ENCODE measurements at places on chromosomes 7 and 10.
A peak's percentile ranks its signal among the peaks of the same experiment; 100 is the strongest.

DNA sequence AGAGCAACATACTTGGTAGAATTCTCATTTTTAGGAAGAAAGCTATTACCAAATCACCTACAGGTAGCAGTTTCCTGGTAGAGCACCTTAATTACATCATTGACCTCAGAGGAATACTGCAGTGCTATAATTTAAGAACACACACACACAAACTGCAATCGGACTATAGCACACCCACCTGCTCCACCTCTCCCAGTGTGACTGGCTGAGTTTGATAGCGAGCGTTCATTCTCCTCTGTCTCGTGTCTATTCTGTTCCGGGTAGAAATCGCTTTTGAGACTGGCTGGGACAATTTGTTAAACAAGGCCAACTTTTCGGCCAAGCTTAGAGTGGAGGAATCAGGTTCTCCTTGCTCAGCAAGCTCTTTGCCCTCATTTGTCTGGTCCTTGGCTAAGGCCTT is 110.5 kb downstream of the SVIL start:
- no peak for DNase-seq

DNA sequence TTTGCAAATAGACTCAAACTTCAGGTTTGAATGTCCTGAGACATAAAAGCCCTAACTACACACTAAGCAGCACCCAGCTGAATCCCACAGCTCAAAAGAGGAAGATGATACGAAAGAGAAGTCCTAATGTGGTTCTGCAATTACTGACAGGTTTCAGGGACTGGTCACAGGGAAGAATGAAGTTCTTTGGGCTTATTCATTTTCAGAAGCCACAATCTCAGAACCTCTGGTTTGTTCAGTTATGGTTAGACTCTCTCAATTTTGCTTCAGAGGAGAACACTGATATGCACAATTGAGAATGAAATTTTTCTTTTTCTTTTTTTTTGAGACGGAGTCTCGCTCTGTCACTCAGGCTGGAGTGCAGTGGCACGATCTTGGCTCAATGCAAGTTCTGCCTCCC is 94.6 kb upstream of the FAM180A start:
- no peak for DNase-seq

DNA sequence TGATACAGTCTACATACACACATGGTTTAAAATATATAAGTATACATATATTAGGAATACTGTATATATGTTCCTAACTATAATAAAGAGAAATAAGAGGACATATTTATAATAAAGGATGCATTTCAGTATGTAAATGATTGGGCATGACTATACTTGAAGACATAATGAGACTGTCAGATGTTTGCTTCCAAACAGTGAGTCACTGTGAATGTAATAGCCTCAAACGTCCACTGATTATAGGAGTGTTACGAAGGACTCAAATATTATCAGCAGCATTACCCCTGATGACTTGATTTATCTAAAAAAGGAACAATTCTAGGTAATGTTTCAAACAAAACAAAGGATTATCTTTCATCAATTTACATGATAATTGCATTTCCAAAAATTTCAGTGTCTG is 39.9 kb upstream of the NRBF2 start:
- no peak for DNase-seq

DNA sequence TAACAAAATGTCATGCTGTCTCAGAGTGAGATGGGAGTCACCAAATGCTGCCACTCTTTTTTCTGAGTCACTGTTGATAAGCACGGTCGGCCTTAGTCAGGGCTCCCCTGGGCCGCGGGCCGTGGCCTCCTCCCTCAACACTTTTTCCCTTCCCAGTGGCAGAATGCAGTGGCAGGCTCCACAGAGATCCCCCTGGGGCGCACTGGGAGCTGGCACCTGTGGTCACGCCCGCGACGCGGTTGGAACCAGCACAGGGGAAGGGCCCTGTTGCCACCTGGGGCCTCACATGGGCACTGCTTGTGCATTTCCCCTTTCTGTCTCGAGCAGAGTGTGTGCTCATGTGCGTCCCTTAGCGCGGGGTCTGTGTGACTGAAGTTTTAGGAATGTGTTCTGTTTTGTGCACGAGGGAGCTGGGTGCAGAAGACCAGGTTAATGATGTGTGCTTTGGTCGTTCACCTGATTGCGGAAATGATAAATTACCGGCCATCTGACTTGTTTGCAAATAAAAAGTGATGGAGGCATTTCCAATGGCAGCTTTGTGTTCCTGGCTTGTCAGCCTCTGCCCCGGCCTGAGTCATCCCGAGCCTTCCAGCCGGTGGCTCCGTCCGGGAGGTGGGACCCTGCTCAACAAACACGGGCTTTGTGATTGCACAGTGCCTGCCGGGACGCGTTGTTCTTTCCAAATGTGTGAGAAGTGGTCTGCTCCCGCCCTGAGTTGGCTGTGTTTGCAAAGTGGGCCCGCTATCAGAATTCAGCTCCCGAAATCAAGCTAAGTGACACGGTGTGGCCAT is 100.7 kb downstream of the NKX6-2 start:
- no peak for DNase-seq

- no peak for DNase-seq
These were observed 30.0 kb downstream of the TACC2 start for GRCh38 chr10:122018951-122019413.

- DNase-seq: no peak
These were observed 383.4 kb upstream of the ADARB2 start for GRCh38 chr10:2120746-2121145.

DNA sequence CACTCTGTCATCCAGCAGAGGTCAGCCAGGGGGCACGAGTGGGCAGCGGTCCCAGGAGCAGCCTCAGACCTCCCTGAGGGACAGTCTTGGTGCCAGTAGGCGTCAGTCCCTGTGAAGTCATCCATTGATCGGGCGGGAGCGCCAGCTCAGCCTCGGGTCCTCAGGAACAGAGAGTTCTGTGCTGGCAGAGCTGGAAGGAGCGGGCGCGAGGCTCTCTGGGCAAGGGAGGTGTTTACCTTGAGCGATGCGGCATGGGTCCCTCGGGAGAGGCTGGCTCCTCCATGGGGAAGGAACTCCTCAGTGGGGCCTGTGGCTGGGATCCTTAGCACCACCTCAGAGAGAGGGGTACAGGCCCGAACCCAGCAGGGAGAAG is 101.1 kb upstream of the PPIF start:
- no peak for DNase-seq

- DNase-seq: no peak
These were observed 138.5 kb upstream of the COBL start for GRCh38 chr7:51455086-51455485.

DNA sequence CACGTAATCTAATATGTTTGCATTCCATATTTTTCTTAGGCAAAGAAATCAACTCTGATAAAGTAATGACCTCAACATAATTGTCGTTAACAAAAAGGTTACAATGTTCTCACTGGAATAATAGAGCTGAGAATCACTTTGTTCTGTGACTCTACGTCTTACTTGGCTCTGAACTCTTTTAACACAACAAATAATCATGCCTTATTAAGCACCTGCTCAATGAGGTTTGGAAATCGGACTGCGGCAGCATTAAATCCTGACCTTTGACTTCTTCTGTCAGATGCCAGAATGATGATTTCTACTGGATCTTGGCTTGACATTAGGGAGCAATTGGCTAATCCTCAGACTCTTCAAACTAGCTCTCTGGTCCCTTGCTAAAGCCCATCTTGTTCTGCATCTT is 233.6 kb downstream of the SEMA3D start:
- no peak for DNase-seq

GRCh38 chr10:93390306-93391090 is 91.6 kb downstream of the MYOF start:
- no peak for DNase-seq

- no peak for DNase-seq
These were observed 24.6 kb upstream of the NAMPT start for GRCh38 chr7:106309362-106309761.

- no peak for DNase-seq
These were observed 20.0 kb upstream of the GATA3 start for GRCh38 chr10:8034466-8035005.

- DNase-seq: no peak
These were observed at the start of gene AGR3 for GRCh38 chr7:16881844-16882243. AGR3 (minus strand) TSS chr7:16881983; CDS start chr7:16878618, 3,365 bp downstream.

- no peak for DNase-seq
These were observed 8.4 kb upstream of the INMT start for GRCh38 chr7:30743371-30744074.

DNA sequence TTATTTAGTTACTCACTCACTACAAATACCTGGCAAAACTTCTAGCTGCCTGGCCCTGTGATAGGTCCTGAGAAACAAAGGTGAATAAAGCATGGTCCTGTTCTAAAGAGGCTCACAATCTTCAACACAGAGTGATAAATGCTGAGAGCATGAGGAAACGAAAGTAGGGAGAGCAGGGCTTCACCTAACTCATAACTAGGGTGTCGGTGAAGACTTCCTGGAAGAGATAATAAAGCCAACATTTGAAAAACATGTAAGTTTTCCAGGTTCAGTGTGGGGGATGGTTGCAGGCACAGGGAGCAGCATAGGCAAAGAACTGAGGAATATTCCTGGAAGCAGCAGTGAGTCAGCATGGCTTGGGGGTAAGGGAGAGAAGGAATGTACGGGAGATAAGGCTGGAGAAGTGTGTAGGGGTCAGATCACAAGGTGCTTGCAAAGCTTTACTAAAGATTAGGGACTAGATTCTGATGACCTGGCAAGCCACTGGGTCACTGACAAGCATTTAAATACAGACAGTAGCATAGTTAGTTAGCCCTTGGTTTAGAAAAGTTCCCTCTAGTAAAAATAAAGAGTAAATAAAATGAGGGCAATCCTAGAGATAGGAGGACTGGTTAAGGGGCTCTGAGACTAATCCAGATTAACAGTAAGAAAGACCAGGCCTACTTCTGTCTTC is 5.1 kb downstream of the KEL start:
- no peak for DNase-seq

GRCh38 chr10:132361581-132362101 is 29.6 kb downstream of the LRRC27 start:
- no peak for DNase-seq

DNA sequence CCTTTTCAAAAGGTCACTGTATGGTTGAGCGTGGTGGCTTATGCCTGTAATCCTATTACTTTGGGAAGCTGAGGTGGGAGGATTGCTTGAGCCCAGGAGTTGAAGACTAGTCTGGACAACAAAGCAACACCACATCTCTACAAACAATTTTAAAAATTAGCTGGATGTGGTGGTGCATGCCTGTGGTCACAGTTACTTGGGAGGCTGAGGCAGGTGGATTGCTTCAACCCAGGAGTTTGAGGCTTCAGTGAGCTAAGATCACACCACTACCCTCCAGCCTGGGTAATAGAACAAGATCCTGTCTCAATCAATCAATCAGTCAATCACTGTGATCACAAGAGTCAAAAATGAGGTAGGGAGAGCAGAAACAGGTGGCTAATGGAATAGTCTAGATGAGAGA is 97.0 kb downstream of the SUGCT start:
- no peak for DNase-seq

DNA sequence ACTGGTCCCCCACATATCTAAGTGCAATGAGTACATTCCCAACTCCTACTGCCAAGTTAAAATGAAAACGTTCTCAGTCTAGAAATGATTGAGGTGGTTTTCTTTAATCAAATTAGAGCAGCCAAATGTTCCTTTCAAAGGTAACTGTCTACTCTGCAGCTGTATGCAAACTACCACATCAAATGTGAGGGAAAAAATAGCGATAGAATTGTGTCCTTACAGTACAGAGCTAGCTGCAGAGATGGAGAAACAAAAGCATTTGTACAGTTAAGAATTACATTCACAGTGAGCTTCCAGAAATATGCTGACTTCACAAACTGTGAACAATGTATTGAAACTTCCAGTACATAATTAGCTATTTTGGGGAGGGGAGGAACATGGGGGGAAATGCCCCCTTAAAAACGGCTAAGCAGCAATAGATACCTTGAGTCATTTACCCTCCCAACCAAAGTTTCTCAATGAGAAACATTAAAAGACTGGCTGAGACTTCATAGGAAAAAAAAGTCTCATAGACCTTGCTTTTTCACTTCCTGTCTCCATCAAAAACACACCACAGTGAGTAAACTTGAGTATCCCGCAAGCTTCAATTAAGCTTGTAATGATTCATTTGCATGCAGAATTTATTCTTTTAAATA is 22.9 kb downstream of the CDK6 start:
- peak; percentile 67 for DNase-seq

- DNase-seq: no peak
These were observed 34.6 kb downstream of the UBN2 start for GRCh38 chr7:139265673-139266072.

GRCh38 chr7:139541600-139542307 is 18.3 kb downstream of the CLEC2L start:
- DNase-seq: no peak

All from fibroblast of skin of right quadriceps (primary cell).